ENCODE measurements at places on chromosomes 6 and 20.

DNA sequence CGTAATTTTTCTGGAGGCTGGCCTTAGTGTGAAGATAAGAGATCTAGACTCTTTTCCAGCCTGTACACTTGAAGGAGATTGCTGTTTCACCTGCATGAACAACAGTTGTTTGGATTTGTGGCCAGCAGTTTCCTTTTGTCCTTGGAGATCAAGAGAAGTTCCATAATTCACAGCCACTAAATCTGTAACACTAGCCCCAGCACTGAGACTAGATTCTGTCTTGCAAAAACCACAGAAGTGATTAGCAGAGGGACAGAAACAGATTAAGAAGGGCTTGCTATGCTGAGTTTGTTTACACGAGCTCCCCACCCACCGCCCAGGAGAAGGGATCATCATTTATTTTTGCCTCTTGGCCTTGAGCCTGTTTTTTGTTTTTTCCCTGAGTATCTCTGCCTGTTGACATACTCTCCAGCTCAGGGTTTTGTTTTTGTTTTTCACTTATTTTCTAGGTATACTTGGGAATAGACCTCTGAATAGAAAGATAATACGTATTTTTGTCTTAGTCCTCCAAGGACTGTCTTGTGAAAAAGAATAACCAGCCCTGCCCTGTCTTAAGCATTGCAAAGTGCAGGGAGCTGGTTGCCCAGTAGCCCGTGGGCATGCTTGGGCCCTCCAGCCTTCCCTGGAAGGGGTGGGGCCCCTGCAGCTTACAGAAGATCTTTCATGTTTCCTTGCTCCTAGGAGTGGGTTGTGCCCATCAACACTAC lies 93.1 kb upstream of the SOX4 start:
- DNase-seq = no peak

GRCh38 chr6:133254552-133255228 lies 13.5 kb downstream of the EYA4 start:
- no peak for DNase-seq

DNA sequence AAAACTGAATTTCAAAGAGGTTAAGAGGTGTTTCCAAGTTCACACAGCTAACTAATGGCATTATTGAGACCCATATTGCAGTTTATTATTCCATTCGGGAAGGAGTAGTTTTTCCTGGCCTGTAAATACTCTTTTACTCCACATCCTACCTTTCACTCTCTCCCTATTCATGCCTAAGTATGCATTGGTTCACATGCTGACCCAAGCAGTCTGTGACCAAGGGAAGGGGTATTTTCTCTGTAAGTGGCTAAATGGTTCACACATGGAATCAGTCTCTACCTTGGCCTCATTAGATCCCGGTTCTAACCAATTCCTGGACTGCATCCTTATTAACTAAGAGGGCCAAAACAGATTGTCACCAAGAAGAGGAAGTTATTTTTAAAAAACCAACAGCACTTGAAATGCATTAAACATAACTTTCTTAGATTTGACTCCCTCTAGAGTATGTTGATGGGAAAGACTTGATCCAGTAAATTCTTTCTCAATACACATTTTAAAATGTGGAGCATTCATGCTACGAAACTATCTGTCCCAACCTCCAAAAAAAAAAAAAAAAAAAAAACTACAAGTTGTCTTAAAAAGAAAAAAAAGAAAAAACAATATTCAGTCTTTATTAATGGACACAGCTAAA lies 17.8 kb upstream of the RSPO3 start:
- DNase-seq = no peak

DNA sequence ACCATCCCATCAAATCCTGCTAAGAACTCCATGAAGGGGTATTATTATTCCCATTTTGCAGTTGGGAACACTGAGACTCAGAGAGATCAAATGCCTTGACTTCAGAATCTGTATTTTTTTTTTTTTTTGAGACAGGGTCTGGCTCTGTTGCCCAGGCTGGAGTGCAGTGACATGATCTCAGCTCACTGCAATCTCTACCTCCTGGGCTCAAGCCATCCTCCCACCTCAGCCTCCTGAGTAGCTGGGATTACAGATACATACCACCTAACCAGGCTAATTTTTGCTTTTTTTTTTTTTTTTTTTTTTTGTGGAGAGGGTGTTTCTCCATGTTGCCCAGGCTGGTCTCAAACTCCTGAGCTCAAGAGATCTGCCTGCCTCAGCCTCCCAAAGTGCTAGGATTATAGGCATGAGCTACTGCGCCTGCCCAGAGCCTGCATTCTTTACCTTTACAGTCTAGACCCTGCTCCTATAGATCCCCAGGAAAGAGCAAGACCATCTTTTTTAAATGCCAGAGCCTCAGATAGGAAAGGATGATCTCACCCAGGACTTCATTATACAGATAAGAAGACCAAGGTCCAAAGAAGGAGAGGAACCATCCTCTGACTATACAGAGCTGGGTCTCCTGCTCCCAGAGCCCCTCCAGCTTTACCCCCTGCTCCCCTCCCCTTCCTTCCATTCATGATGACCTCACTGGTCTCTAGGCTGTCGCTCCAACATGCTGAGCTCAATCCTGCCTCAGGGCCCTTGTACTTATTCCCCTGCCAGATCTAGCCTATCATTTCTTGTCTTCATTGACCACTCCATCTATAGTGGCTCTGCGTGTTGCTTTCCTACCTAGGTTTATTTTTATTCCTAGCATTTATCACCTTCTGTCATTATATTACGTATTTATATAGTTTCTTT lies 138.6 kb downstream of the CEBPB start:
- DNase-seq = no peak

- no peak for DNase-seq
Measured at GRCh38 chr6:43278524-43279078, 19.5 kb upstream of the SLC22A7 start.

- DNase-seq = peak; percentile 30
Measured at GRCh38 chr6:26311012-26311384, 54.0 kb upstream of the BTN3A2 start.

- no peak for DNase-seq
Measured at GRCh38 chr20:10893321-10893720, 219.5 kb upstream of the JAG1 start.

DNA sequence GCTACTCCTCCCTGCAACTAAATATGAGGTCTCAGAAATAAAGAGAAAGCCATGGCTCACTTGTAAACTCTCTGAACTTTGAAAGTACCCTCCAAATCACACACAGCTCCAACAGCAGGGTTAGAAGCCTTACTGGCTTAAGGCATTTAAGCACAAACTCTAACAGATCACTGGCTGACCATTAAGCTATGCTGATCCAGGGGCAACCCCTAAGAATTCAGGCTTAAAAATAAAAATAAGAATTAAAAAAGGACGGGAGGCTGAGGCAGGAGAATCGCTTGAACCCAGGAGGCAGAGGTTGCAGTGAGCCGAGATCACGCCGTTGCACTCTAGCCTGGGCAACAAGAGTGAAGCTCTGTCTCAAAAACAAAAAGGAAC lies 21.8 kb downstream of the HLA-E start:
- no peak for DNase-seq

DNA sequence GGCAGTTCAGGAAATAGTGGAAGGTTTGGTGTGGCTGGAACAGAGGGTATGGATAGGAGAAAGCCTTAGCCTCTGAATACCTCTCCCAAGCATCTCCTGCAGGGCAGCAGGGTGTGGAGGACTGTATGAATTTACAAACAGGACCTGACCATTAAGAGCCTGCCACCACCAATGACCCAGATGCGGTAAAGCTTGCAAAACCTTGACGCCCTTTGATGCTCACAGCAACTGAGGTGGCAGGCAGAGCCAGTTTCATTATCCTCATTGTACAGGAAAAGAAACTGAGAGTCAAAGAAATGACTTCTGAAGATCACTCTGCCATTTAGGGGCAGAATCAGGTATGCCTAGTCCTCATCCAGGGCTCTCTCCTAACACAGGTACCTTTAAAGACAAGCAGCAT lies 2.4 kb downstream of the HM13 start:
- DNase-seq = no peak

DNA sequence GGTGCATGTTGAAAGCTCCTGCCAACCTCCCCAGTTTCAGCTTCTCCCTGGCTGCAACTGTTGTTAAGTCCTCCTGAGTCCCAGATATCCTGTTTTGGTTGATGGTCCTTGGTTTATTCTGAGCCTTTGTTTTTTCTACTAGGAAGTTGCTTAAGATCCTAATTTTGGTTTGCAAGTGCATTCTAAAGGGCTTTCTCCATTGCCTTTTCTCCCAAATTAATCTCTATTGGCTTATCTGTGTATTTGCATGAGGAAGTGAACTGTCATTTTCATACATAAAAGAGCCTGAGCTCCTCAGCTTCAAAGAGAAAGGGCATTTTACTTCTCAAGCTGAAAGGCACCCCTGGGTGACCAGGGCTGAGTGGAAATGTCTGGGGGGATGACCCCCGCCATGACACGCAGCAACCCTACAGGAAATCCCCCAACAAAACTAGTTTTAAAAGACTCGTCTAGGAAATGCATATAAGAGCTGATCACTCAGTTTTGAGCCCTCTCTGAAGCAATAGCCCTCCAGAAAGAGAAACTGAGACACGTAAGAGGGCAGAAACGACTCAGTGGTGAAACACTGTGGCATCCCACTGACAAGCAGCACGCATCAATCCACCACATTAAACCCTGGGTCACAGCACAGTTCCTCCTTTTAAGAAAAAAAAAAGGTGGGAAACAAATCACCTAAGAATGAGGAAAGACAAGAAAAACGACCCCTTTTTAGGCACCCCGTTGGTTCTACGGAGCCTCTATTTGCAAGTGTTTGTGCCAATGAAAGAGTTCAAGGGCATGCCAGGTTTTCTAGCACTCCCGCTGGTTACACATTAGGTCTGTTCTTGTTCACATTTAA lies 140.9 kb downstream of the THBS2 start:
- DNase-seq = no peak

GRCh38 chr6:37635319-37635718 lies 62.4 kb downstream of the MDGA1 start:
- no peak for DNase-seq

GRCh38 chr6:114428341-114428740 lies 85.5 kb upstream of the HS3ST5 start:
- no peak for DNase-seq

- no peak for DNase-seq
Measured at GRCh38 chr20:58519940-58520712, 4.9 kb upstream of the APCDD1L start.

GRCh38 chr20:18515973-18516372 lies 8.2 kb downstream of the SEC23B start:
- no peak for DNase-seq

GRCh38 chr6:146598772-146599405 lies at the start of gene ADGB:
Gene ADGB, plus strand, starts transcription at chr6:146598972. Its CDS starts 69 bp downstream, at chr6:146599041.
- peak; percentile 90 for DNase-seq

GRCh38 chr20:57316795-57317201 lies 12.8 kb upstream of the SPO11 start:
- no peak for DNase-seq

DNA sequence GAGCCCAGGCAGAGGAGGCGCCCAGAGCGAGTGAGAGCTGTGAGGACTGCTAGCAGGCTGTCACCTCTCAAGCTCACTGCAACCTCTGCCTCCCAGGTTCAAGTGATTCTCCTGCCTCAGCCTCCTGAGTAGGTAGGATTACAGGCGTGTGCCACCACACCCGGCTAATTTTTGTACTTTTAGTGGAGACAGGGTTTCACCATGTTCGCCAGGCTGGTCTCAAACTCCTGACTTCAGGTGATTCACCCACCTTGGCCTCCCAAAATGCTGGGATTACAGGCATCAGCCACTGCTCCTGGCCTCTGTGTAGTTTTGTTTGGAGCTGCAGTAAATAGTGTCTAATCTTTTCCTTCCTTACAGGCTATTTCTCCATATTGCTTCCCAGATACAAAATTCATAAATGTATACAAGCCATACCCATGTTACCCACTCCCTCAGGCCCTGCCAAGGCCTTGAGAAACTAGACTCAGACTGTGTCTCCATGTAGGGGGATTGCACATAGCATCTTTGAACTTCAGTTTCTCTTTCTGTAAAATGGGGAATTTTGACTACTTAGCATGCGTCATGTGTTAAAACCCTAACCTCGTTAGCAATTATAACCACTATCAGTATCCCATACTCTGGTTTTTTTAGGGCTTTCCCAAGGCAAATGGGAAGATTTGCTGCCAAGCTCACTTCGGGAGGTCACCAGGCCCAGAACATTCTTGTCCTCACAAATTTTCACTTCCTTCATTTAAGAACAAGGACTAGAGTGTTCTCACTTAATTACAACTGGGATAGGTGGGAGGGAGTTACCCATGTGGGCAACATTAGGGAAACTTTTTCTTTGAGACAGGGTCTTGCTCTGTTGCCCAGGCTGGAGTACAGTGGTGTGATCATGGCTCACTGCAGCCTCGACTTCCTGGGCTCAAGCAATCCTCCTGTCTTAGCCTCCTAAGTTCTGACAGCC lies 67.3 kb upstream of the DDR1 start:
- DNase-seq = no peak

DNA sequence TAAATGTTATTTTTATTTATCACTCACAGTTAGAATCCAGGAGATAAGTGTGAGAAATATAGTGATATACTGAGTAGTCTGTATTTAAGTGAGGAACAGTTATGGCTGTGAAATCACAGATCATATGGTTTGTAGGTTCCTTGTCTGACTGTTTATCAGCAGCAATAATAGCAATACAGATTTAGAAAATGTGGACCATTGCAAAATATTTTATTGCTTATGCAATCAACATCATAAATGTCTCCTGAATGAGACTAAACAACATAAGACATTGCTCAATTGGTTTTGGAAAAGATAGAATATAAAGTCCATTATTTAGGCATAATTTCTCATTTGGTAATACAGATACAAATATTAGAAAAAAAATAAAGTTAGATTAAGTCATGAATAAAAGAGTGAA lies 43.7 kb downstream of the CCDC170 start:
- no peak for DNase-seq

DNA sequence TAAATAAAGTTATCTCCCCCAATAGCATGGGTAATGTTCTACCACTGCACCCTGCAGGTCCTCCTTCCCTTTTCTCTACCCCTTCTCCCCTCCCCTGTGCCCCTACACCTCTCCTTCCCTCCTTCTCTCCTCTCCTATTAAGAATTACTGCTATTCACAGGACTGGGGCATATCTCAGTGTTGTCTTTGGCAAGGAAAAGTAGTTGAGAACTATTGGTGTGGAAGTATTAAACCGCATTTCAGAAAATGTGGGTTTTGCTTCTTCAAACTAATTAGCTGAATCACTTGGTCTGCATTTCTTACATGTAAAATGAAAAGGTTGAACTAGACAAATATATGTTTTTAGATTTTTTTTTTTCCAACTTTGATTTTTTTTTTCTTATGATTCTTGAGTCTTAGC lies 296.3 kb downstream of the CDKAL1 start:
- no peak for DNase-seq

DNA sequence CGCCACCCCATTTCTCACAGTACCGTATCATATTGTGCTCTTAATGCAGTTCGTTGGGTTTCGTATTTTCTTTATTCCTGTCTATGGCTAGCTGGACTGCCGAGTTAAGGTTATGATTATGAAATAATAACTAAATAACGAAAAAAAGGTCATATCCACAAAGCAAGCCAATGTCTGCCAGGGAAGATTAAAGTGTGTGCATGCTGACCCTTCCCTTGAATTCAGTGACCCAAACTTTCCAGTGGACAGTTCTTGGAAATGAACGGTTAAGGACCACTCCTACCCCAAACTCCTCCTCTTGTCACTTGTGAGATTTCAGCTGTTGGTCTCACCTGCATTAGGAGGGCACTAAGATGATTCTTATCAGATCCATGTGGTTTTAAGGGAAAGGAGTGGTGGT lies 171.6 kb downstream of the ZNF217 start:
- DNase-seq = no peak

All from nephron progenitor cell (in vitro differentiated cells).